HS-27A (cell line): ENCODE measurements at places on chromosomes 7 and 10.

DNA sequence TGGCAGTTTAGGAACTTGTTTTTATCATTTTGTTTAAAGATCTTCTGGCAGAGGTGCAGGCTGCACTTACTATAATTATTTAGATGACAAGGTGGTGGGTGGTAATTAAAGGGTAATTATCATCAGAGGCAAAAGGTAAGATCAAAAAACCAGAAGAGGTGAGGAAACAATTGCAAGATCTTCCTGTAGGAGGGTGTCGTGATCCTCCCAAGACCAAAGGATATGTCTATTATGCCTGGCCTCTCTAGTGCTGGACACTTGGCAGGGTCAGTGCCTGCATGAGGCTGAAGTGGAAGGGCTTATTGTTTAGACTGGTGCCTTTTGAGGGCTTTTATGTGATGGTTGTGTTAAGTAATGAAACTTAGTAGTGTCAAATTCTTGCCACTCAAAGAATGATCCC lies 1.8 kb upstream of the WAPL start:
- DNase-seq, result no peak

- DNase-seq, result no peak
These were observed 321.2 kb downstream of the PTPRN2 start for GRCh38 chr7:158266426-158266816.

DNA sequence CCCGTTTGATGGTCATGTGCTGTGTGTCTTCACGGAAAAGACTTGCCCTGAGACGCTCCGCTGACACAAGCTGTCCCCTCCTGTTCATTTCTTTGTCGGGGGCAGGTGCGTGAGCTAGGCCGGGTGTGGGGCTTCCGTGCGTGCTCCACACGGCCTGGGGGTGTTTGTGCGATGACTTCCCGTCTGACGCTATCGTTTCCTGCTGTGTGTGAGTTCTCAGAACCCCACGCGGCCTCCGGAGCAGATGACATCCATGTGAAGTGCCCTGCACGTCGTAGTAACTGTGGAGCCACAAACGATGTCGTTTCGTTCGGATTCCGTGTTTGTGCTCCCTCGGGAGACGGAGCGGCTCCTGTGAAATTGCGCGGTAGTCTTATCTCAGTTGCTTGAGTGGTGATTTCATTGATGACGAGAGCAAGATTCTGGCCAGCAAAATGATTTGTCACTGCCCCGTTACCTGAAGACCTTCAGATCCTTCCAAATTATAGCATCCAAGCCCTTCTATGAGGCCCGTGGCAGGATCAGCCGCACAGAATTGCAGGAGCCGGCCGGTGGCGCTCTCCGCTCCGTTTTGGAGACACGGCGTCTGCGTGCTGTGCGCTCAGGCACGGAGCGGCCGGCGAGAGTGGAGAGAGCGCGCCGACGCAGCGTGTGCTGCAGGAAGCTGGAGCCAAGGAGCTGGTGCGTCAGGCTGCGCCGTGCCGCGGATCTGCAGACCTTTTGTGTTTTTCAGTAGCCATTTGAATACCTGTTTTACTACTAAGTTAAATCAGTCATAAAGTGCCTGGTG lies 94.9 kb downstream of the NKX6-2 start:
- no peak for DNase-seq

GRCh38 chr7:32535162-32535702 lies 39.9 kb downstream of the AVL9 start:
- no peak for DNase-seq

DNA sequence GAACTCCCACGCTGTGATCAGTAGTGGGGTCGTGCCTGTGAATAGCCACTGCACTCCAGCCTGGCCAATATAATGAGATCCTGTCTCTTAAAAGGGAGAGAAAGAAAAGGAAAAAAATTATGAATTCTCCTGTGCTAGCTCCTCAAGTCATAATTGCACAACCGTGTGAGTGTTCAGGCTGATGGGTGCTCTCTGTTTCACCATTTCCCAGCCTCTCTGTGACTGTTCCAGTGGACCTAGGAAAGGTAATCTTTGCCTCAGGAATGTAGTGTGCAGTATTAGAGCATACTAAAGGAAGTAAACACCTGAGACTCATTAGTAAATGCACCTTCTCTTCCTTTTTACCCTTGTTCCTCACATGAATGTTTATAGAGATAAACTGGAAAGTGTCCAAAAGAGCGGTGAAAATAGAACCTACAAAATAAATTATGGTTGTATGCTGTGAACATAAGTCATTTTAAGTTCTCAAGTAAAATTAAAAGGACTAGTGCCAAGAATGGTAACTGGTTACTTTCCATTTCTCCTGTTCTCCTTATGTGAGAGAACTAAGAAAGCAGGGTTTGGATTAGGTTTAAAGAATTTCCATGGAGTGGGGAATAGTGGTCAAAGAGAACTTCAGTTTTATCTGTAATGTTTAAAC lies 42.7 kb downstream of the INPP5F start:
- no peak for DNase-seq

- DNase-seq, result no peak
These were observed 171.7 kb upstream of the PFKP start for GRCh38 chr10:2895594-2896196.

GRCh38 chr10:92574548-92575261 lies 812 bp upstream of the IDE start:
- no peak for DNase-seq

DNA sequence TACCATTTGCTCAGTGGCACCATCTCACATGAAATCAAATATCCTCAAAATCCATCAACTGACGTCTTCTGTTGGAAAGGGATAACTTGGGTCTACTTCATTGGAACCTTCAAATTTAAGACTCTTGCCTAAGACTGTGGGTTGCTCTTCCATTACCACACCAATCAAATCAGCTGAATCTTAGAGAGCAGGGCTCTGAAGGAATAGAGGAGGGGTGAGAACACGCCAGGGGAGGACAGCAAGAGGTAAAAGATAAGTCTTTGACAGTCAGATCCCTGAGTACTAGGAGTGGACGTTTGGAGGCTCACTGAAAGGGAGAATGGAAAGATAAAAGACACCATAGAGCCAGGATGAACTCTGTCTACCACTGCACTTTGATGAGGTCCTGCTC lies 107.5 kb downstream of the CCDC71L start:
- DNase-seq, result no peak

DNA sequence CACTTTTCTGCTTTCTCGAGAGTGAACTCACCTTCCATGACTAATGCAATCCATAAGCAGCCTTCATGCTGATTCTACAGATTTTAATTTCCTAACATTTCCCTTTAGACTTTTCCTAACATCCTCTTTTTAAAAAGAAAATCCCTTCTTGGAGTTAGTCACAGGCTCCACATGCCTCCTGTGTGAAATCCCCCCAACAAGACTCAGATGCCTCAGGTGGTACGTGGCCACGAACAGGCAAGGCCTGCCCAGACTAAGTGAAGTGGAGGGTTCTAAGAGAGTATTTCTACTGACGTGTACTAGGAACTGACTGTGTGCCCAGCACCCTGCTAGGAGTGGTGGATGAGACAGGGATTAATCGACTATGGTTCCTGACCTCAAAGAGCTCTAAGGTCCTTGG lies 125.9 kb upstream of the HPS1 start:
- no peak for DNase-seq

GRCh38 chr10:78623578-78624215 lies 445.1 kb upstream of the ZMIZ1 start:
- no peak for DNase-seq

DNA sequence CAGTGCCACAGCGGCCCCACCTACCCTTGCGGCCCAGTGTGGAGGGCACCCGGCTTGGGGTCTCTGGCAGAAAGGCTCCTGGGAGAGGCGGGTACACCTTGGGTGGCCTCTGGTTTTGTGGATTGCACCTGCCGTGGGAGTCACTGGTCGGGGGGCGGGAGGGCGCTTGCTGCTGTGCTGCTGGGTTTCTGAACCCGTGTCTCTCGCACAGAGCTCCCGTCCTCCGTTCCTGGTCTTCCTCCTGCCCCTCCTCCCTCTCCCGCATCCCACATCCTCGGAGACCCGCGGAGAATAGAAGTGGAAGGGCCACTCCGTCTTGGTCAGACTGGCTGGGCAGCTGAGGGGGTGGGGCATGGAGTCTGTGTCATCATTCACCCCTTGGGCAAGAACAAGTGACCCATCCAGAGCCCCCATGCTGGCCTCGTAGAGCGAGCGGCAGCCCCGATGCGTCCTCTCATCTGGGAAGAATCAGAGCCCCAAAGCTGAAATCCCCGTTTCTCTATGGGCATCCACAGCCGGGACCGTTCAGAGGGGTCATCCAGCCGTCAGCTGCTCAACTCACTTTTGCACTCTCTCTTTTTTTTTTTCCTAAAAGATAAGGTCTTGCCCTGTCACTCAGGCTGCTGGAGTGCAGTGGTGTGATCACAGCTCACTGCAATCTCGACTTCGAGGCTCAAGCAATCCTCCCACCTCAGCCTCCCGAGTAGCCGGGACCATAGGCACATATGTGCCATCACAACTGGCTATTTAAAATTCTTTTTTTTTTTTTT lies 4.0 kb downstream of the MAFK start:
- DNase-seq, result no peak

DNA sequence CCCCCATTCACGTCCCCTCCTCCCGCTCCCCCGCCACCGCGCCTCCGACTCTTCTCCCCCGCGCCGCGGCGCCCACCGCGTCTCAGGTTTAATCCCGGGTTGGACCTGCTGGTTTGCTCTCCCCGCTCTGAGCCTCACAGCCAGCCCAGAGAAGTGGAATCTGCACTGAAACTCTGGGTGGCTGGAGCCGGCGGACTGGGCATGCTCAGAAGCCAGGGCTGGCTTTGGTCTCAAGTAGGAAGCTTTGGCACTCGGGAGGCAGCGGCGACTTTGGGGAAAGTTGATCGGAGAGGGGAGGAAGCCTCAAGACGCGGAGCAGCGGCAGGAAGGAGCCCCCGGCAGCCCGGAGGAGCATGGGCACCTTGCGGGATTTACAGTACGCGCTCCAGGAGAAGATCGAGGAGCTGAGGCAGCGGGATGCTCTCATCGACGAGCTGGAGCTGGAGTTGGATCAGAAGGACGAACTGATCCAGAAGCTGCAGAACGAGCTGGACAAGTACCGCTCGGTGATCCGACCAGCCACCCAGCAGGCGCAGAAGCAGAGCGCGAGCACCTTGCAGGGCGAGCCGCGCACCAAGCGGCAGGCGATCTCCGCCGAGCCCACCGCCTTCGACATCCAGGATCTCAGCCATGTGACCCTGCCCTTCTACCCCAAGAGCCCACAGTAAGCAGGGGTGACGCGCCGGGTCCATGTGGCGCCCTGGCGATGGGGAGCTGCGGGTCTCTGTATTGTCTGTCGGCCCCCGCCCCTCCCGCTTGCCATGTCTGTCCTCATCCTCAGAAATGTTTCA lies at the start of gene PRKG1:
PRKG1 (plus strand) TSS at position 250 of the 791 bp plus-strand sequence.
- peak; percentile 56 for DNase-seq

GRCh38 chr10:31830887-31831286 lies 97.7 kb downstream of the ARHGAP12 start:
- no peak for DNase-seq

GRCh38 chr7:18583305-18583704 lies 87.8 kb downstream of the HDAC9 start:
- DNase-seq, result peak; percentile 39

- DNase-seq, result no peak
These were observed 81.4 kb downstream of the VIPR2 start for GRCh38 chr7:159063046-159063840.

DNA sequence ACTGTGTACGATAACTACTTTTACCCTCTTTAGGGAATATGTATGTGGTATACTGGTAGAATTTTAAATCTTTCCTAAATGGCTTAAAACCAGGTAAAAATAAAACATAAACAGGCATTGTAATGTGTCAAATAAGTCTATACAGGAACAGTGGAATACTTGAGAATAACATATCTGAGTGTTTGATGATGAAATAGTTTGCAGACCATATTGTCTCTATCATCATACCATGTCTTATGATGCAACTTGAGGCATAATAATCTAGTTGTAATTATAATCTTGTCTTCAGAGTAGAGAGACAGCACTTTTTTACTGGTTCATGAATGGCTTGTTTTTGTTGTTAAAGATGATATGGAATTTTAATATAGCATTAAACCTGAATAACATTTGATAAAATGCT lies 293.5 kb downstream of the CDK14 start:
- DNase-seq, result no peak

DNA sequence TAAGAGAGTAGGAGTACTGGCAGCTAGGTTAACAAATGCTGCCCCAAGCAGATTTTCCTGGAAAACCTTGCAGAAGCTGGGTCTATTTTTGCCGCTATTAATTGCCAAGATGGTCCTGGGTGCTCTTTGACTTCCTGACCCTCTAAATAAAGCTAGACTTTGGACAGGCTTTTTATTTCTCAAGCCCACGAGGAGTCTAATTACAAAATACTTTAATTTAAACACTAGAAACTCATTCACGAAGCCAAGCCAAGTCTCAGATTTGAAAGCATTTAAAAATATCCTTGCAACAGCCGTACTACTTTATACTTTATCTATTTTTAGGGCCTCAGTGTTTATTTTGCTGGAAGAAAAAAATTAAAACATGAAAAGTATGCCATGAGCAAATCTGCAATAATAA lies 45.1 kb downstream of the TMEM26 start:
- DNase-seq, result no peak

- DNase-seq, result no peak
These were observed 208.2 kb upstream of the INHBA start for GRCh38 chr7:41910940-41911600.

DNA sequence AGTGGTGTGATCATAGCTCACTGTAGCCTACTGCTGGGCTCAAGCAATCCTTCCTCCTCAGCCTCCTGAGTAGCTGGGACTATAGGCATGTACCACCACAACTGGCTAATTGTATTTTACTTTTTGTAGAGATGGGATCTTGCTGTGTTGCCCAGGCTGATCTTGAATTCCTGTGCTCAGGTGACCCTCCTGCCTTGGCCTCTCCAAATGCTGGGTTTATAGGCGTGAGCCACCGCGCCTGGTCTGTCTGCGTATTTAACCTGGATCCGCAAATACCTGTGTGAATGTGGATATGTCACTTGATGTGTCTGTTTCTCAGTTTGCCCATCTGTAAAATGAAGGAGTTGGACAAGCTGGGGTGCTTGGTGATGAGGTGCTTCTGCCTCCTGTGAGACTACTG lies 123.9 kb downstream of the BAMBI start:
- no peak for DNase-seq

GRCh38 chr10:20281579-20281978 lies 465.3 kb downstream of the PLXDC2 start:
- DNase-seq, result no peak

DNA sequence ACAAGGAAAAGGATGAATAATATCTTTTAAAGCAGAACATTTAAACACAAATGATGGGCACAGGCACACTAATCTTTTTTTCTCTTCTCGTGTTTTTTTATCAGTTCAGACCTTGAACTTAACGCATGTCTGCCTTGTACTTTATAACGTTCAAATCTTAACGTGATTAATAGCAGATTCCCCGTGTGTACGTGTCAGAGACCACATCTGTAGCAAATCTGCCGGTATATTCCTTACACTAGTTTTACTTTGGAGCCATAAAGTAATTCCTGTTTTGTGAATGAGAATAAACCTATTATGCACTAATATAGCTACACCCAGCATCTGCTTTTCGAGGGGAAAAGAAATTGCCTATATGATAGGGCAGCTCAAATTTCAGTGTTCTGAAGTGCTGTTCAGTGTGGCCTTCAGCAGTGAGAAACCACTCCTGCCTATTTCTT lies 166.0 kb upstream of the TCF7L2 start:
- no peak for DNase-seq
